Right renal cortex interstitium (tissue), 3 donors: ENCODE measurements at places on chromosomes 2 and 18.

- DNase-seq, result no peak
These were observed 16.5 kb downstream of the DYNC1I2 start for GRCh38 chr2:171703574-171704347.

GRCh38 chr2:15675456-15676195, 84.0 kb downstream of the DDX1 start:
- DNase-seq, result no peak

- no peak for DNase-seq
These were observed 132.1 kb downstream of the MBP start for GRCh38 chr18:77000527-77000926.

DNA sequence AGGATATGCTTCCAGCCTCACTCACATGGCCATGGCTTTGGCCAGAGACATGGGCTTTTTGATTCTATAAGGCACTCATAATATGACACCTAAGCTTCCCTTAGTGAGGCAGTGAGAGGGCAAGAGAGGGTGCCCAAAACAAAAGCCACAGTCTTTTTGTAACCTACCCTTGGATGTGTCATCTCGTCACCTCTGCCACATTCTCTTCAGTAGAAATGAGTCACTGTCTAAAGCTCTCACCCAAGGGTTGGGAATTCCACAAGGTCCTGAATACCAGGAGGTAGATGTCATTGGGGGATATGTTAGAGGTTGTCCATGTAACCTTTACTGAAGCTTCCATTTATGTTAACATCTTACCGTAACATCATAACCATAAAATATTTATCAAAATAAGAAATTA, 108.4 kb downstream of the ALMS1 start:
- no peak for DNase-seq

GRCh38 chr2:235532307-235532706, 38.5 kb downstream of the AGAP1 start:
- no peak for DNase-seq
